Activated CD4-positive, alpha-beta T cell treated with anti-CD3 and anti-CD28 coated beads, Interleukin-2, amount 50 U/mL, for 16 hours (primary cell): ENCODE measurements at places on chromosomes 6 and 20.
A peak's percentile ranks its signal among the peaks of the same experiment; 100 is the strongest.

DNA sequence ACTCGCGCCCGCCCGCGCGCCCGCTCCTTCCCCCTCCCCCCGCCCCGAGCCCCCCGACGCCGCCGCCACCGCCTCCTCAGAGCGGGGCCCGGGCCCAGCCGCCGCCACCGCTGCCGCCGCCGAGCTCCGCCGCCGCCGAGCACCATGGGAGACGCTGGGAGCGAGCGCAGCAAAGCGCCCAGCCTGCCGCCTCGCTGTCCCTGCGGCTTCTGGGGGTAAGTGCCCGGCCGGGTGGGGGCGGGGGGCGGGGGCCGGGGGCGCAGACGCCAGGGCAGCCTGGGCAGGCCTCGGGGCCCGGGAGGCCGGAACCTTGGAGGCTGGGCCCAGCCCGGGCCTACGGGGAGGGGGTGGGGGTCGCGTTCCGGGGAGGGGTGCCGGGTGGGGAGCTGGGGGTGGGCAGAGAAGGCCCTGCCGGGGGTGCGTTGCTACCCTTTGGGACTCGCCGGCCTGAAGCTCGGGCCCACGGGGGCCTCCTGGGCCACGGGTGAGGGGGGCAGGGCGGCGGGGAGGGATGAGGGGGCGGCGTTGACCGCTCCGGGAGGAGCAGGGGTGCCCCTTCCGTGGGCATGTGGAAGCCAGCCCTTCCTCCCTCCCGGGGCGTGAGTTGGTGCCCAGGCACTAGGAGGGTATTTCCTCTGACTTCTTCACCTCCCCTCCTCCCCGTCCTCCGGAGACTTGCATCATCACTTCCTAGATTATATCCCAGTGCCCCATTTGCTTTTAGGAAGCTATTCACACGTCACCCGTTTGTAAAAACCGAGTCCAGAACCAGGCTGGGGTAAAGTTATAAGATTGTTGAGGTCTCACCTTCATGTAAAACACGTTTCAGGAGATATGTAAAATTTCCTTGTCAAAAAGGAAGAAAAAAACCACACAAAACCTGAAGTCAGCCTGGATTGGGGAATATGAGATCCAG is 533 bp downstream of the ZFAND3 start:
- peak; percentile 50 for DNase-seq

DNA sequence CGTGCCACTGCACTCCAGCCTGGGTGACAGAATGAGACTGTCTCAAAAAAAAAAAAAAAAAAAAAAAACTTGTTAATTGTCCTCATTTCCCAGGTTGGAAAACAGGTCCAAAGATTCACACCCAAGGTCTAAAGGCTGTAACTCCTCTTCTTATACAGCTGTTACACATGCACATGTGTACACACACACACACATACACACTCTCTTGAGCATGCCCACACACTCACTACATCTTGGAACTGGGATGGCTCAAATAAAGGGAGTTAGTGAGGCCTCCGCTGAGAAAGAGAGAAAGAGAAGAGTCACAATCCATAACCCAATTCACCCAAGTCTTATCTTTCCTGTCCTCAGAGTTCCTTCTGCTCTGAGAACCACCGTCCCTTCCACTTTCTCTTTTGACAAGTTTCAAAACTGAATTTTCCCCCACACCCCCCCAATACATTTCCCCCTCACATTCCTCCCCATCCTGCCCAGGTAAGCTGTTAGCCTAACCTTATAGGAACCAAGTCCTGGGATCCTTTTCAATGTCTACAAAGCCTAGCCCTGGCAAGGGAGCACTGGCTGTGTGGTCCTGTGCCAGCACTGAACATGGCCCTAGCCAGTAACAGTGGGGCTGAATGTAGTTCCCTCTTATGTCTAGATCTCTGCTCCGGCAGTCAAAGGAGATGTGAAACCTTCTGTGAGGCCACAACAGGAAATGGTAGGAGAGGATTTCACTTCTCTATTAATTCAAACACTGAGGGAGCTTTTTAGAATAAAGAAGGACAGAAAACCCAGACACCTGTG is 3.2 kb upstream of the HLA-DMB start:
- peak; percentile 51 for DNase-seq

- no peak for DNase-seq
Measured at GRCh38 chr20:5766085-5766764, 16.0 kb downstream of the SHLD1 start.

DNA sequence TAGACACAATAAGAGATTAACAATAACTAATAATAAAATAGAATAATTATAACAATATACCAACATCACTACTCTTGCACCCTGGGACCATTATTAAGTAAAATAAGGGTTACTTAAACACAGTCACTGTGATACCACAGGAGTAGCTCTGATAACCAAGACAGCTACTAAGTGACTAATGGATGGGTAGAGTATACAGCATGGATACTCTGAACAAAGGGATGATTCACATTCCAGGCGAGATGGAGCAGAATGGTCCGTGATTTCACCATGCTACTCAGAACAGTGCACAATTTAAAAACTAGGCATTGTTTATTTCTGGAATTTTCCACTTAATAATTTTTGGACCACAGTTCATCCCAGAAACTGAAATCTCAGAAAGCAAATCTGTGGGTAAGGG is 80.0 kb upstream of the FUT9 start:
- DNase-seq = no peak

DNA sequence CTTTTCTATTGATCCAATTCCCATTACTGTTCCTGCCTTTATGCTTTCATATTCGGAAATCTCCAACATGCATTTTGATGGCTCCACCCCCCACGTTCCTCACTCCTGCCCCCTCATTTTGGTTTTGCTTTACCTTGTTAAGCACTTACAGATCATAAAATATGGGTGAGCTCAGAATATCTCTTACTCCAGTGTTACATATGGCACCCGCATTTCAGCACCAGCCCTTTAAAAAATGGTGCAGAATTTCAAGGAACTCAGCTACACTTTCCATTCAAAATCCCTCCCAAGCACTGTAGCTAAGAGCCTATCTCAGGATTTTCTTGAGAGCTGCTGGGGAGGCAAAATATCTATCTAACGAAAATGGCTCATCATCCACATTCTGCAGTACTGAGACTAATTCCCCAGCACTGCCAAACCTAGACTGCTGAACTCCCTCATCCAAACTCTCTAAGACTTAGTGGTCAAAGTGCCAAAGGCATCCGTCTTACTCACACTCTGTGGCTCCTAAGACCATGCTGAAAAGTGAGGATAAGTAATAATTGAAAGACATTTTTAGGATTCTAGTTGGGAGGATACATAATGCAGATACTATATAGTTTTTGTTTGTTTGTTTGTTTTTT is 7.8 kb downstream of the SGK1 start:
- DNase-seq = no peak
